ENCODE measurements at places on chromosomes 4 and X.
A peak's percentile ranks its signal among the peaks of the same experiment; 100 is the strongest.

GRCh38 chr4:158229768-158230167 lies 19.5 kb downstream of the TMEM144 start:
- DNase-seq, result no peak

- DNase-seq, result peak; percentile 57
Measured at GRCh38 chrX:12955882-12956703, 18.8 kb upstream of the TMSB4X start.

GRCh38 chr4:110104661-110105060 lies 93.8 kb downstream of the ELOVL6 start:
- no peak for DNase-seq

DNA sequence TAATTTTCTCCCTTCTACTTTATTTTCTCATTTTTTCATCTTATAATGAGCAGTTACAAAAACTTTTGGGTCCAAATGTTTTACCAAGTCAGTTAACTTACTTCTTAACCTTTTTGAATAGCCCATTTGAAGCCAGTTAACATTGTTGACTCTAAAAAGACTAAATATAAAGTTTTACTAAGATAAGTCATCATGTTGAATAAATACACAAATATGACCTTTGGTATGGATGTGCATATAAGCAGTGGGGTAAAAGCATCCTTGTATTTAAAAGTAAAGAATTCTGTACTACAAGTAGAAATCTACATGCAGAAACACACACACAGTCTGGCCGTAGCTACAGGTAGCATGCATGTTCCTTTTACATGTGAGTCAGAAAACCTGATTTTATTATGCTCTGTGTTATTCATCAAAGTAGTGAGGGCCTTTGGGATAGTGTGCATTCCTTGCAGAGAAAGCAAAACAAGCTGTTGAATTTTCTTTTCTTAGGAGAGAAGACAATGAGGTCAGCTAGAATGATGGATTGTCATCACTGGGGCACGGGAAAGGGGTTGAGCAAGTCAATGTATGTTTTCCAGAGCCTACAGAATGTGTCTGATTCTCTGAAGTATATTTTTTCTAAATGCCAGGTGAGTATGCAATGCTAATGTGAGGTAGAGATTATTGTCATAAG lies 533.2 kb upstream of the AGA start:
- DNase-seq, result no peak

GRCh38 chrX:155086202-155086840 lies 15.0 kb downstream of the BRCC3 start:
- peak; percentile 16 for DNase-seq

DNA sequence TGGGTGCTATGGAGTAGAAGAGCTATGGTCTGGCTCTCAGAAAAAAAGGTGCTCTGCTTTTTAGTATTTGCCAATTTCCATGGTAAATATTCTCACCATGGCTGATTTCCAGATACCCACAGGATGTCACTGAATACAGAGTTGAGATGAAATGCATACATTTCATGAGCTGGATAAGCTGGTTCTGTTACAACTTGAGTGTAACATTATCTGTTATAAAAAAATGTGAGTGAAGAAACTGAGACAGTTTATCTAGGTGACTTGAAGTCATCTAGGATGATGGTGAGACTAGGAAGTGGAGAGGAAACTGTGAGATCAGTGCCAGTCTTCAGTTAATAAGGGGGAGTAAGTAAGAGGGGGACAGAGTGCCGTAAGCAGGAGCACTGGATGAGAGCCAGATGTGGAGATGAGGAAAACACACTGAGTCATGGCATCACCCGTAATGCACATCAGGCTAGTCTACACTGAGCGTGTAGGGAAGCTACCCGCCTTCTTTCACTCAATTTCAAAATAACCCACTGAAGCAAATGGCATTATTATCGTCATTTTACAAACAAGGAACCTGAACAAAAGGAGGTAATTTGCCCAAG lies 5.0 kb downstream of the HPSE start:
- DNase-seq, result no peak

- no peak for DNase-seq
Measured at GRCh38 chrX:16903274-16904022, 33.3 kb upstream of the RBBP7 start.

- DNase-seq, result no peak
Measured at GRCh38 chr4:22502895-22503814, 12.7 kb downstream of the ADGRA3 start.

DNA sequence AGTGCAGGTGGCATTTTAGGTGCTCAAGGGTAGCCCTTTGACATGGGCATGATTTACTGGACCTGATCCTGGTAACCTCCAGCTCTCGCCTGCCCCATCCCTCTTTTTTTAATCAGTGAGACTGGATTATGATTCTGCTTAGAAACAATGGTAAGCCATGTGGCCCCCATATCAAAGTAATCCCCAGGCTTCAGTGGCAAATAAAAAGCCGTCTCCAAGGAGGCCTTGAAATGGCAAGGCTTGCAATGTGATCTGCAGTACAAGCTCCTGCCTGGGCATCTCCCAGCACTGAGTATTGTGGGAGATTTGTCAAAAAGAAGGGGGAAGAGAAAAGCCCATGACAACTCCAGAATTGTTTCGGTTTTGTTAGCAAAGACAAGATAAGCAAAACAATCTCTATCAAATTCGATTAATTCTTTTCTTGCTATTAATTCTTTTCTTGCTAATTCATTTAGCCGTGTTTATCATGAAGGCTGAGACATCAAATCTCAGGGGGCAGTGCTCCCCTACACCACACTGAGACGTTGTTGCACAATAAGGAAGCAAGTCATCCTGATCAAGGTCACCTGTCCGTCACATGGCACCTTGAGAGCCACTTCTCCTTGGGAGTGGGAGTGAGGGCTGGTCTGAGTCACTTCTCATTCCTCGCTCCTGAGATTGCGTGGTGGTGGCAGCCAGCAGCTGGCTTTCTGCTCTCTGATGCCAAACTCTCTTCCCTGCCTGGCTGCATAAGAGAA lies 312.7 kb upstream of the GATB start:
- no peak for DNase-seq

GRCh38 chr4:5824635-5825034 lies 68.3 kb downstream of the CRMP1 start:
- peak; percentile 70 for DNase-seq

- no peak for DNase-seq
Measured at GRCh38 chrX:51053741-51054140, 143.2 kb downstream of the BMP15 start.
